ENCODE measurements at places on chromosomes 3 and 15.

DNA sequence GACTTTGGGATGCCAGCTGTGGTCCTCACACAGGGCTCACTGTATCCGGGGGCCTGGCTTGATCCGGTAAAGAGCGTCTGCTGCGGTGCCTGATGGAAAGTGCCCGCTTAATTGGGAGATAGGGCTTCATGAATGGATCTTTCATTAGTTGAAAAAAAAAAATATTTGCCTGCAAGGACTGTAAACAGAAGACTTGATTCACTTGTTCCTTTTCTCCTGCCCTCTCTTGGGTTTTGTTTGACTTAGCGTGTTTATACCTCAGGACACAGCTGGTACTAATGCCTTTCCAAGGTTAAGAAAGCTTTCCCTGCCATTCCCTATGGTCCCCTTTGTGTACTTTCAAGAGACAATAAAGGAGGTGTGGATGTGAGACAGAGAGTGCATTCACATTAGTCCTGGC, 493.3 kb downstream of the LPP start:
- no peak for DNase-seq

GRCh38 chr3:29561651-29562149, 280.8 kb downstream of the RBMS3 start:
- no peak for DNase-seq

GRCh38 chr3:193764959-193765358, 172.0 kb downstream of the OPA1 start:
- no peak for DNase-seq

DNA sequence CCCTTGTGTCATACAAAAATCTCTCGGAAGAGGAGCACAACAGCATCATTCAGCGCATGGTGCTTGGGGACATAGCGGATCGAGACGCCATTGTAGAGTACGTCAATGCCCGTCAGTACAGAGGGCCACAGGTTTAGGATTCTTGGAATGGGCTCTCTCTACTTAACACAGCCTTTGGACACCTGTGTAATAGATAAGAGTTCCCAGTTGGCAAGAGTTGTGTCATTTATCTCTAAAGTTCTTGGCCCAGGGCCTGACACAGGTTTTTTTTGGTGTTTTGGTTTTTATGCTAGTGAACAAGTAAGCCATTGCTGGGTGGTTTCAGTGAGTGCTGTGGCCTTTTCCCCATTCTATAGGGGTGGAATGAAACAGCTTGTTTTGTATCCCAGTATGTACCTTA, 54.1 kb downstream of the SNRK start:
- no peak for DNase-seq

DNA sequence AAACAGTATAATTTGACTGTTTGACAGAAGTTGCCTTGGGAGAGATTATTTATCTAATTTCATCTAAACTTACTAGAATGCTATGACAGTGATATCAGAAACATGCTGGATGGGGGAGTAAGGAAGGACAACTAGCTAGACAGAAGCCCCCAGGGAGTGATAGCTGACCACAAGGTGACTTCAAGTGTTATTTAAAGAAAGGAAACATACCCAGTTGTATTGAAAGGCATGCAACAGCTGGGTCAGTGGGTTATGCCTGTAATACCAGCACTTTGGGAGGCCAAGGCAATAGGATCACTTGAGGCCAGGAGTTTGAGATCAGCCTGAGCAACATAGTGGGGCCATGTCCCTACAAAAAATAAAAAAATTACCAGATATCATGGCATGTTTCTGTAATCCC, 69.6 kb downstream of the SLC49A4 start:
- no peak for DNase-seq

GRCh38 chr15:95565690-95566089, 764.8 kb upstream of the NR2F2 start:
- DNase-seq, result no peak

DNA sequence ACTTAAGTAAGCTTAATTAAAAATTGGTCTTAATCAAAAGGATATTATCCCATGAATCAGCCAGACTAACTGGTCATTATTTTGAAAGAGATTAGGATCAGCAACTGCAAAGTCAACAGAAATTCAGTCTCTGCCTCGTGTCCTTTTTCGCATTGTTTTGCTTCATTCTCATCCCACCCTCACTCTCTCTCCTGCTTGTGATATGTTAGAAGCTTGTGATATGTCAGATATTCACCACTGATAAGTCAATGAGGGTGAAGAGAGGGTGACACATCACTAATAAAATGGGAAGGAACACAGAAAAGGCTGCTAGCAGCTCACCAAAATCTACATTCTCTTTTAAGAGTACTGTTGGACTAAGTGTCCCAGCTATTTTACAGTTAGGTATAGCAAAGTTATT, 146.1 kb downstream of the SUCNR1 start:
- DNase-seq, result no peak

GRCh38 chr15:63212050-63213004, 22.9 kb downstream of the RAB8B start:
- DNase-seq, result no peak

- DNase-seq, result no peak
Observed at GRCh38 chr3:195204360-195205163, 66.4 kb downstream of the XXYLT1 start.

GRCh38 chr15:32723171-32723948, 5.6 kb downstream of the GREM1 start:
- no peak for DNase-seq

DNA sequence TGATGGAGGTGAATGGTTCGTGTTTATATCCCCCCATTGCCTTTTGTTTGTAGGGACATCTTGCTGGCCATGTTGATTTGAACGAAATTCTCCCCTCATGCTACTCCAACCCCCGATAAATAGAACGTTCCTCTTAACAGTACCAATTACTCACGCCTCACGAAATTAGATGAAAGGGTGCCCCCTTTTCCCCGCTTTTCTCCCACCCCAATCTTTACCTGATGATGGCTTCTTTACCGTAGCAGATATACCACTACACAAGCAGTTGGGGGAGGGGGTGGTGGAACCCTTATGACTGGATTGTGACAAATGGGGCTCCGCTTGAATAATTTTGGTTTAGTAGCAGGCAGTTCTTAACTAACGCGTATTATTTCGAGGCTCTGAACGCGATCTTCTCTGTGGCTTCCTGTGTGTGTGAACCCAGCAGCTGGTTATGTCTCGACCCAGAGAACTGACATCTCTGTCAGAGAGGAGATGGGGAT, 1.1 kb downstream of the PIAS1 start:
- DNase-seq, result peak; percentile 61

DNA sequence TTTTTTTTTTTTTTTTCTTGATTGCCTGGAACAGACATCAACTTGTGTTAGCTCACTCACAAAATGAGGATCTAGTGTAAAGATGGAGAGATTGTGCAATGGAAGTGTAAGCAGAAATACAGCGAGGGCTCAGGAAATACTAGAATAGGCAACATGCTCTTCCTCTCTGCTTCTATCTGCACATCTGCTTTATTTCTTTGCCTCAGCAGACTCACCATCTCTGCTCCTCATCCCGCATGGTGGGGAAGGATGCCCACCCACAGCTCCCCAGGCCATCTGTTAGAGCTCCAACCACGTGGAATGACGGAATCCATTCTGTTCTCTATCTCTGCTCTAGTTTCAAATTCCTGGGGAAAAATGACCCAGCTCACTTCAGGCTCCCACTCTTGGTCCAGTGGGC, 128.0 kb upstream of the ADAMTS9 start:
- no peak for DNase-seq

DNA sequence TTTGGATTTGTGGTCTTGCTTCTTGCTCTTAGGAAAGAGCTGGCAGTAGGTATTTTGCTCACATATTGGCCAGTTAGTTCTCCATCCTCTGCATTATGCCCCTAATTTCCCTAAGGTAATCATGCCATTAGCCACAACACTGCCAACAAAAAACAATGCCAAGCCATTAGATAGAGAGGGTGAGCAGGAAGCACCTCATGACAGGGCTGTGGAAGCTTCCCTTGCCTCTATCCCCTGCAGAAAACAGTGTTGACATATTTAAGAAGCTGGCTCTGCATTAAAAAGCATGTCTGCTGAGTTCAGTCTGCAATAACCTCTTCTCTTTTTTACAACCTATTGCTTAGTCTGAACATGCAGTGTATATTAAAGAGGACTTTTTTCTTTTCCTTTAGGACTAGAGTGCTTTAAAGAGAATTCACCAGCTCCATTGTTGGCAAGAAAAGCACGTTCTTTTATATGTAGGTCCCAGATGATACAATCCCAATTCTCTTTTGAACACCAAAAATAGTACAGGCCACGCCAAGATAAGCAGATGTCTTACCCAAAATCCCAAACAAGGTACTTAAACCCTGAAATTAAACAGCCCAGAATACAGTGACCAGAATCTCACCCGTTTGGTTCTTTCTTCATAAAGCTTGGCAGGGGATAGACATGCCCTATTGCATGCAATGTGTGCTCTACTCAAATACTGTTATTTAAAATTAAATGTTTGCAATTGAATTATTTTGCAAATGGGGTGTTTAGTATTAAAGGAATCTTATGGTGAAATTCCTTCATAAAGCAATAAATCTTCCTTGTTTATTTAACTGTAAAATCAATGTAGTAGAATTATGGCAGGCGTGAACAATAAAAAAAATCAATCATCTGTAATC, 93.7 kb upstream of the UBE3A start:
- no peak for DNase-seq

- no peak for DNase-seq
Observed at GRCh38 chr3:15685927-15686326, 84.4 kb downstream of the BTD start.

DNA sequence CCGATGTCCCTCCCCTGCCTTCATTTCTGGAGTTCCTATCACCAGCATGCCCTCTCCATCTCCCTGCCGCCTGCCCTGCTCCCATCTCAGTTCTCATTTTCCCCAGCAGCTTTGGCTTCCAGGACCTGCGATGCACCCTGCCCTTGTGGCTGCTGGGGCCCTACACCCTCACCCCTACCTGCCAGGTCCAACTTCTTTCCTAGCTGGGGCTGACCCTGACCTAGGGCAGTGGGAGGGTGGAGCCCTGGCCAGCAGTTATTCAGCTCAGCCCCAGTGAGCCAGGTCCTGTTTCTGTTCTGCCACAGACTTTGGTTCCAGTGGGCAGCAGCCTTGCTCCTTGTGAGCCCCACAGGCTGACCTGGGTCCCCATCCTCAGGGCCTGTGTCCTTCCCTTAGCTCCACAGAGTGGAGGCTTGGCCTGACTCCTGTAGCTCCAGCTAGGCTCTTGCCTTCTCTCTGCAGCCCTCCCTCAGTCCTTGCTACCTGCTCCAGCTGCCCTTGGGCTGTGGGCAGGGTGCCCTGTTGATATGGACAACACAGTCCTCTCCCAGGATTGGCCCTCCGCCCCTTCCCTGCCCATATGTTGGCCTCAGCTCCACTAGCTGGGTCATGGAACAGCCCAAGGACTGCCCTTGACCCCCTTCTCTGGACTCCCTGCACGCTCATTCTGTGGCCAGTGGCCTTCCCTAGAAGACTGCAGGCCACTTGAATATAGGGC, 34.7 kb upstream of the PDE8A start:
- no peak for DNase-seq

GRCh38 chr15:64010719-64011118, 35.6 kb downstream of the DAPK2 start:
- DNase-seq, result peak; percentile 60

- DNase-seq, result peak; percentile 8
Observed at GRCh38 chr3:10505050-10505790, at the start of gene ATP2B2. Gene ATP2B2, minus strand, starts transcription at chr3:10505586. Its CDS starts 56,043 bp downstream, at chr3:10449543.

GRCh38 chr3:143698682-143699303, 149.5 kb downstream of the SLC9A9 start:
- no peak for DNase-seq

GRCh38 chr3:66554178-66554577, 53.4 kb upstream of the LRIG1 start:
- no peak for DNase-seq

- no peak for DNase-seq
Observed at GRCh38 chr3:127171320-127171719, 21.6 kb upstream of the PRR23E start.

DNA sequence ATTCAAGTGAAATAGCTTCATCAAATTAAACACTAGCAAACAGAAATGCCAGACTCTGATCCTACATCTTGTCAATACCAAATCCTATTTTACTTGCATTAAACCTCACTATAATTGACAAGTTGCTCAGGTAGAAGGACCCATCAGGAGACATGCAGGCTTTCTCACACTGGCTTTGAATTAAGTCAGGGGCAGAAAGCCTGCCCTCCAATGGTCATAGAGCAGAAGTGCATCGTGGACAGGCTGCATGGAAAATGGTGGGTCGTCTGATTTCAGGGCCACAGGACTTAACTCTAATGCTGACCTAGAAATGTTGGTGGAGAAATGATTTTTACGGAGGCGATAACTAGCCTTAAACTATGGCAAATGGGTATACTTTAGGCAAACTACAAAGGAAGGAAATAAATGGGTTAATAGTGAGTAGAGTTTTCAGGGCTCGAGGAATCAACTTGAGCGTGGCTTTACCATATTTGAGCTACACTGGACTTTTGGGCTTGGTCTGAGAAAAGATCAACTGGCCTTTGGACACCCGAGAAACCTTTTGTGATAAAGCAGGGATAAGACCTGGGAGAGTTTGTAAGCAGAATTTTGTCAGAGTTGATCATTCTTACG, 283.9 kb downstream of the GRM7 start:
- DNase-seq, result no peak

DNA sequence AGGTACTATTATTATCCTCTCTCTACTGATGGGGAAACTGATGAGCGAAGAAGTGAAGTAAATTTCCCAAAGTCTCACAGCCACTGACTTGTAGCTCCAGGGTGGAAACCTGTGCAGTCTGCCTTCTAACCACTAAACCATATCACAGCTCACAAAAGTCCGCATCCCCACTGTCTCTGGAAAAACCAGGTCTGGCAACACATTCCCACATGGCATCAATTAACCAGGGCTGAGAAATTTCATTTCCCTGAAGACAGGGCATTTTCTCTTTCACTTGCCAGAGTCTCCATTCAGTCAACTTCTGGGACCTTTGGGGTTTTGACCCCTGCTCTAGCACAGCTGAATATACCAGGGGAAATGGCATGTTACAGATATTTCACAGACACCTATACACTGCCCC, 26.5 kb downstream of the FBXO40 start:
- no peak for DNase-seq
